ENCODE measurements at places on chromosomes 7 and 10.

GRCh38 chr7:3578399-3578798 is 277.3 kb downstream of the SDK1 start:
- no peak for DNase-seq

DNA sequence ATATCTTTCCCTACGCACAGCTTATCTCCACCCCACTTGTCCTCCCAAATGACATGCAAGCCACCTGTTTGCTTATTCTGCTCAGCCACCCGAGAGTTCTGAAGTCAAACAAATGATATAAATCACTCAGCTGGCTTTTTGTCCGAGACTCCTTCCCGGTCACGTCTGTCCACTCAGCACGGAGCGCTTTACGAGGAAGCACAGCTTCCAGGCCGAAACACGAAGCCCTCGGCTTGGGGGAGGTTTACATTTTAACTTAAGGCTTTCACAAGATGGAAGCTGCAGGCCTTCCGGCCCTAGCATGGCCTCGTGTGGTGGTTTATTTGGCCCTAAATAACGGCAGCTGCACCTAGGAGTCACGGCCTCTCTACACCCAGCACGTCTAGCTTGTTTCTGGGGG is 60.1 kb upstream of the GNA12 start:
- DNase-seq: no peak

DNA sequence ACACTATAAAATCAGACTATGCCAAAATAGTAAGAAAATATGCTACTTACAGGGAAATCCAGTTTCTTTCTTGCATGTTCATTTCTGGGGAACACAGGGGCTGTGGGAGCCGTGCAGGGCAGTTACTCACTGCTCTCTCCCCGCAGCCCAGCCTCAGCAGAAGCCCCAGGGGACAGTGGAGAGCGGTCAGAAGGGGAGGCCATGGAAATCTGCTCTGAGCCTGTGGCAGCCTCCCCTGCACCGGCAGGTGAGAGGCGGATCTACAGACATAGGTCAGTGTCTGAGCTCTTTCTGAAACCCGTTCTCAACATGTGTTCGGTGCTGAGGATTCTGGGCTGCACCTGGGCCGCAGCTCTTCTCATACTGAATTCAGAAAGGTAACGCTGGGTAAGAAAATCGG is 2.9 kb downstream of the ZNF511 start:
- no peak for DNase-seq

DNA sequence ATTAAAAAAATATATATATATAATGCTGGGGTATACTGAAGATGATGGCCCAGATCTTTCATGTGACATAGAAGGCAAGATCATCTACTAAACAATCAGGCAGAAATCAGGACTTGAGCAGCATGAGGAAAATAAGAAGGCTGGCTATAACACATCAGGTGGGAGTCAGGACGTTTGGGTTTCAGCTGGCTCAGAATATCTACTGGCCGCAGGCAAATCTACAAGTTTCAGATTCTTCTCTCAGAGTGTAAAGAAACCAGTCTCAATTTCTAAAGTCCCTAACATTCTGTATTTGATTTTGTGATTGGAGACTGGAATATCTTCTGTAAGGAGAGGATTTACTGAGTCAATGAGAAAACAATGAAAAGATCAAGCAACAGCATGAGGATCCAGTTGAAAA is 37.7 kb upstream of the FAM3C start:
- no peak for DNase-seq

GRCh38 chr10:118980135-118980865 is 49.2 kb upstream of the NANOS1 start:
- no peak for DNase-seq
